ENCODE measurements at places on chromosomes 1 and 21. TPM values are rescaled to one million over a fixed set of nuclear protein-coding genes. Genes with fewer than 3 reads are reported as not detected.

Gene VPS45
- 42.7 TPM for polyA plus RNA-seq

- DNase-seq: peak; percentile 88
Observed at GRCh38 chr1:156896490-156897033, 3.0 kb downstream of the PEAR1 start.

Gene OR6P1
- not detected for polyA plus RNA-seq

Gene C1orf115
- 9.8 TPM for polyA plus RNA-seq

Gene HES3
- not detected for polyA plus RNA-seq

DNA sequence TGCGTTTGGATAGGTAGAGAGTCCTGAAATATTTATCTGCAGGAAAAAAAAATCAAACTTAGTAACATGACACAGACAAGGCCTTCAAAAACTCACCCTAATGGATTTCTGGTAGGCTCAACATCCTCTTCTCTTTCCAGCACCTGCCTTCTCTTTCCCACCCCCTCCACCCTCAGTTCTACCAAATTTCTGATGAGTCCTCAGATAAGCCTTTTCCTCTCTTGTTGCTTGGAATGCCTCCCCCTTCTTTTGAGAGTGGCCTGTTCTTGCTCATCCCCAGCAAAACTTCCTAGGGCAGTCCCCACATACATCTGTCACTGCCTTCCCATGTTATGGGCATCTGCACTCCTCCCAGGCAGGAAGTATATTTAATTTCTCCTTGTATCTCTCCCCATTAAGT, 7.6 kb upstream of the LBR start:
- no peak for DNase-seq

GRCh38 chr1:31318146-31318545, 21.3 kb downstream of the ZCCHC17 start:
- DNase-seq: no peak

DNA sequence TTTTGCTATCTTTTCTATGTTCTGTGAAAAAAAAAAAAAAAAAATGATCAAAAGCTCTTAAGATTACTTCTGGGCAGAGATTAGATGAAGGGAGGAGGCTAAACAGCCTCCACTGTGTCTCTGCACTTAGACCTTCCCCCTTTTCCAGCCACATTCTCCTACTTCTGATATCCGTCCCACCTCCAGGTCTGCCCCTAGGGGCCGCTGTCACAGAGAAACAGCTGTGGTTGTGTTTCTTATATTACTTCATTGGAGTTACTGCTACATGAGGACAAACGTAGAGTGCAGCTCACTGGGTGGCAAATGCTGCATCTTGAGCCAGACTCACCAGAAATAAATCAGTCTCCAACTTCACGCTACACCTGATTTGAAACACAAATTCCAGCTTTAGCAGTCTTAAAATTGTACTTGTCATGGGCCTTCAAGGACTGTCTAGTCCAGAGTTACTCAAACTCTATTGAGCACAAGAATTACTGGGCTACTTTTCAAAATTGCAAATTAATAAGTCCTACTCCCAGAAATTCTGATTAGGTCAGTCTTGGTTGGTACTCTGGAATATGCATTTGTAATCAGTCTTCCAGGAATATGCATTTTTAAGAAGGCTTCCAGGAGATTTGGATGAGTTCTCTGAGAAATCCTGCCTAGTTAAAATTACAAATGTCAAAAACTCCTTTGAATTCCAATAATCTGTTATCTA, 125.2 kb upstream of the PTBP2 start:
- peak; percentile 43 for DNase-seq

DNA sequence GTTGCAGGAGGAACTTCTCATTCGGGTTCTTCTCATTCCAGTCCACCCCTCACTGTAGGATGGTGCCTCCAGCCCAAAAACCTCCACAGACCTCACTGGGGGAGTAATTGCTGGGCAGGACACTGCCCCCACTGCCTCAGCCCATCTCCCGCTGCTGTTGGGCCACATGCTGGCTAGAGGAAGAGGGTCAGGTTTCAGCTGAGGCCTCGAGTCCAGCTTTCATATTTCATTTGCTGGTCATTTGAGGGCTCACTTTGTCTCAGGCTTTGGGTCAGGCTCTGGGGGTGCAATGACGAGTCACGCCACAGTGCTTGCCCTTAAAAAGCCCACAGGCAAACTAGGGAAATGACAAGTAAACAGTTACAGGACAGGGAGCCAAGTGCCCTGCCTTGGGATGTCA, 9.3 kb downstream of the CDK18 start:
- no peak for DNase-seq

- no peak for DNase-seq
Observed at GRCh38 chr21:36436829-36437744, 42.8 kb downstream of the CLDN14 start.

Gene OR10X1
- polyA plus RNA-seq: not detected

Gene NOTCH2NLA
- 22.1 TPM for polyA plus RNA-seq

GRCh38 chr1:86370601-86371022, 25.5 kb downstream of the ODF2L start:
- peak; percentile 57 for DNase-seq

DNA sequence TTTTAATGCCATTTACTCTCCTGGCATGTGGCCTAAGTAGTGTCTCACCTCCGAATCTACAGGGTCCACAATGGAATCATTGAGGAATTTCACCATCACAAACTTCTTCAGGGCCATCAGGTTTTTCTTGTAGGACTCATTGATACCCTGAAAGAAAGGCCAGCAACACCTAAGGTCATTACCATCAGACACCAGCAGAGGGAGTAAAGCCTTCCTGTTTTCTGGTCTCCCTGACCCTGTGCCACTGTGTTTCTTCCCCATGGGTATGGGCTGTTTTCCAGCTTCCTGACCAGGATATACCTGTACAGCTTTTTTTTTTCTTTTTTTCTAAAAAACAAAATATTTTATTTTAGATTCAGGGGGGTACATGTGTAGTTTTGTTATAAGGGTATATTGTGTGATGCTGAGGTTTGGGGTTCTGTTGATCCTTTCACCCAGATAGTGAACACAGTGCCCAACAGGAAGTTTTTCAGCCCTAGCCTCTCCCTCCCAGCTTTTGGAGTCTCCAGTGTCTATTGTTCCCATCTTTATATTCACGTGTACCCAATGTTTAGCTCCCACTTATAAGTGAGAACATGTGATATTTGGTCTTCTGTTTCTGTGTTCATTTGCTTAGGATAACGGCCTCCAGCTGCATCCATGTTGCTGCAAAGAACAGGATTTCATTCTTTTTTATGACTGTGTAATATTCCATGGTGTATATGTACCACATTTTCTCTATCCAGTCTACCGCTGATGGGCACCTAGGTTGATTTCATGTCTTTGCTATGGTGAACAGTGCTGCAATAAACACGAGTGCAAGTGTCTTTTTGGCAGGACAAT, 18.3 kb downstream of the PPT1 start:
- peak; percentile 22 for DNase-seq

Gene HP1BP3
- polyA plus RNA-seq: 182 TPM

DNA sequence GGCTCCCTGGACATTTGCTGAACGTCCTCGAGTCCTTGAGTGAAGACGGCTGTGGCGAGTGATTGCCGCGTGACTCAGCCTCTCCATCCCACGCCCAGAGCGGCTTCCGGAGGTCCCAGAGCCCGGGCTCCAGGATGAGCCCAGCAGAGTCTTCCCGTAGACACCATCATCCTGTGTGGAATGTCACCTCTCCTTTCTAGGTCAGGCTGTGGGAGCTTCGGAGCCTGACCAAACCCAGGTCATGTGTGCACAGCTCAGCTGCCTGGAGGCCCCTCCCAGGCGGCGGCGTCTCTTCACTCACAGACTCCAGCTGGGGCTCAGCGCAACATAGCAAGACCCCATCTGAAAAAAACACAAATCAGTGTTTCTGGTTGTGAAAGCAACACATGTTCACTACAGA, 38.2 kb downstream of the PRKCZ start:
- no peak for DNase-seq

DNA sequence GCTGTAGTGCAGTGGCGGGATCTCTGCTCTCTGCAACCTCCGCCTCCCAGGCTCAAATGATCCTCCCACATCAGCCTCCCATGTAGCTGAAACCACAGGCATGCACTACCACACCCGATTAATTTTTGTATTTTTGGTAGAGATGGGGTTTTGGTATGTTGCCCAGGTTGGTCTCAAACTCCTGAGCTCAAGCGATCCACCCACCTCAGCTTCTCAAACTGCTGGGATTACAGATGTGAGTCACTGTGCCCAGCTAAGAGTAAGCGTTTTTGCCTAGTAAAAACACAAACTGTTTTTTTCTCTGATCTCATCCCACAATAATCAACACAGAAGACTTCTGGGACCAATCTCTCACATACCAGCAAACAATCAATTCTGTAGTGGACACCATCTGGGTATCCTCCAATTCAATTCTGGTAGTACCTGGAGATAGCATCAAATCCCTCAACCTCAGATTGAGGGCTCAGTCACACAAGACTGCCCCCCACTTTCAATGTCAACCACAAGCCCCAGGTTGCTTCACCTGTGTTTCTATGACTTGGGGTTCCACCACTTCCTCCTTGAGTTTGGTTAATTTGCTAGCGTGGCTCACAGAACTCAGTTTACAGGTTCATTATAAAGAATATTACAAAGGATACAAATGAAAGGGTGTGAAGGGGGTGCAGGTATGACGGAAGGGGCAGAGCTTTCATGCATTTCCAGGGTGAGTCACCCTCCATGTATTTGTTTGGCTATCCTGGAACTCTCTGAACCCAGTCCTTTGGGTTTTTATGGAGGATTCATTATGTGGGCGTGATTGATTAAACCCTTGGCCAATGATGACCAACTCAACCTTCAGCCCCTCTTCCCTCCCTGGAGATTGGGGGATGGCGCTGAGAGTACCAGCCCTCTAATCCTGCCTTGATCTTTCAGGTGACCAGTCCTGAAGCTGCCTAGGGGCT, 40.0 kb upstream of the RHOU start:
- DNase-seq: no peak

DNA sequence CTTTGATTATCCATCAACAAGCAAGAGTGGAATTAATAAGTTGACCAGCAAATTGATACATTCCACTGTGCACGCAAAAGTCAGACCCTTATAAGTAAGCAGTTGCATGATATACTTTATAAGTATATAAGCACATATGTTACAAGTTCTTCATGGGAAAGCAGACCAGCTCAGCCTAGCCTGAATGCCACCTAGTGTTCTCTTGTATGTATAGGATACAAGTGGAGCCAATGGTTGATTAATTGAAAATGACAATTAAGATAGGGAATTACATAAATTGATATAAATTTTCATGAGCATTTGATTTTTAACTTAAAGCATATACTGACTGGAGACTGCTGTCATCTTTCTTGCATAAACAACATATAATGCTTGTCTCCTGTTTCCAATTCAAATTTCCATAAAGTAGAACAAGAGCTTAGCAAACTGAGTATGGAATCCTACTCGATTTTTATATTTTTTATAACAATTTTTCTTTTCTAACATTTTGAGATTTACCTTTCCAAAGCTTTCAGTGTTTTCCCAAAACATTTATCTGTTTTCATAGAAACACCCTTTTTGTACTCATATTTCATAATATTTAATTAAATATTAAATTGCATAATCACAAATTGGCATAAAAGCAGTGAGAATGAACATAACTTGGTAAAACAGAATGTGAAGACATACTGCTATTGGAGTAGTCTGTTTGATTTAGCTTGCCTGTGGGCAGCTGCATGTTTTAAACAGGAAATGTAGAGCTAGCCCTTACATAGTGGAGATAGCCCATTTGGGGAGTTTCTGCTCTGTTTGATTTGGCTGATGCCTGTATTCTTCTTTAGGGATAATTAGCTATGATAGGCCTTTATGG, 62.8 kb downstream of the MAGI3 start:
- peak; percentile 41 for DNase-seq

DNA sequence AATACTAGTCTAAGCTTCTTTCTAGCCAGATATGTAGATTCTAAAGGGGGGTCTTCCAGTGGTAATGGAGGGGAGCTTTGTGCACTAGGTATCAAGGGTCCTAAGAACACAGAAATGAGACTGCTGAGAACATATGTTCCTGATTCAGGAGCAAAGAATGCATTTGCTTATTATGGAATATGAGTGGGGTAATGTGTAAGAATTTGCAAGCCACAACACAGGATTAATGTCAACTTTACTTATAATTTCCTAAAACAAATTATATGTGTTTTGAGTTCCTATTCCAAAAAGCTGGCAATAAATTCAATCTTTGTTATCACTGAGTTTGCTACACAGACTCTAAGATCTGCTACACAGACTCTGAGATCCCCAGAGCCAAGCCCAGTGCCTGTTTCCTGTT, 357.0 kb upstream of the PTBP2 start:
- DNase-seq: no peak

Gene CRABP2
- 299 TPM for polyA plus RNA-seq

Gene MEGF6
- 8.6 TPM for polyA plus RNA-seq

DNA sequence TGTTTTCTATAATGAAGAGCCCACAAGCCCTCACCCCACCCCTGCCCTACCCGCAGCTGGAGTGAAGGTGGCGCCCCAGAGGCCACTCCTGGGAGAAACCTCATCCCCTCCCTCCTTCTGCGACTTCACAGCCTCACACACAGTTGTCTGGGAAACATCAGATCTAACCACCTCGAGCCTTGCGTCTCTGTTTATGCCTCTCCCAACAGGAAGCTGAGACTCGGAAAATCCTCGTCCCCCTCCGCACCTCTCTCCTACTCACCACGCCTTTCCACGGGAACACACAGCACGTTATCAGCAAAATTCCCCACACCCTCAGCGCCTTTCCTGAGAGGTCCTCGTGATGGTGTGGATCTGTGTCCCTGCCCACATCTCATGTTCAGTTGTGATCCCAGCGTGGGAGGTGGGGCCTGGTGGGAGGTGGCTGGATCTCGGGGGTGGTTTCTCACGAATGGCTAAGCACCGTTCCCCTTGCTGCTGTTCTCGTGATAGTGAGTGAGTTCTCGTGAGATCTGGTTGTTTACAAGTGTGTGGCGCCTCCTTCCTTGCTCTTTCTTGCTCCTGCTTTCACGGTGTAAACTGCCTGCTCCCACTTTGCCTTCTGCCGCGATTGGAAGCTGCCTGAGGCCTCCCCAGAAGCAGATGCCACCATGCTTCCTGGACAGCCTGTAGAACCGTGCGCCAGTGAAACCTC, 190.6 kb downstream of the KIF26B start:
- no peak for DNase-seq

Gene SPATA17
- 3.3 TPM for polyA plus RNA-seq

Gene ELAVL4
- 1.2 TPM for polyA plus RNA-seq

Gene KLHL21
- polyA plus RNA-seq: 31.8 TPM

DNA sequence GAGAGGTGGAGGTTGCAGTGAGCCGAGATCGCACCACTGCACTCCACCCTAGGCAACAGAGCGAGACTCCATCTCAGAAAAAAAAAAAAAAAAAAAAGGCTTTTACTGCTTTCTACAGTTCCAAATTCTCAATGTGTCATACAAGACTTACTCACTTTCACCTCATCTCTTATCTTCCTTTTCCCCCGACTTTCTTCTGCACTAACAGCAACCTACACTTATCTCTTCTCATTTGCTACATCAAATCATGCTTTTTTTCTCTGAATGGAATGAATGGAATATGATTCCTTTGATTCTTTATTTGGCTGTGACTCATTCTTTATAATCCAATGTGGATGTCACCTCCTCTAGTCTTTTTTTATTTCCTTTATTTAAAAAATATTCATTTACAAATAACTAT, 168.4 kb upstream of the DMRTA2 start:
- DNase-seq: no peak

Gene ENAH
- 132 TPM for polyA plus RNA-seq

GRCh38 chr1:230791986-230792564, 44.9 kb downstream of the CAPN9 start:
- no peak for DNase-seq
